ENCODE measurements at places on chromosomes 16 and 17. TPM values are rescaled to one million over a fixed set of nuclear protein-coding genes. Genes with fewer than 3 reads are reported as not detected.
A peak's percentile ranks its signal among the peaks of the same experiment; 100 is the strongest.

The PARN gene
- 59.1 TPM for total RNA-seq

The ESRP2 gene
- total RNA-seq, result 103 TPM

GRCh38 chr17:81499601-81499970, 13.0 kb downstream of the ACTG1 start:
- DNase-seq, result no peak

DNA sequence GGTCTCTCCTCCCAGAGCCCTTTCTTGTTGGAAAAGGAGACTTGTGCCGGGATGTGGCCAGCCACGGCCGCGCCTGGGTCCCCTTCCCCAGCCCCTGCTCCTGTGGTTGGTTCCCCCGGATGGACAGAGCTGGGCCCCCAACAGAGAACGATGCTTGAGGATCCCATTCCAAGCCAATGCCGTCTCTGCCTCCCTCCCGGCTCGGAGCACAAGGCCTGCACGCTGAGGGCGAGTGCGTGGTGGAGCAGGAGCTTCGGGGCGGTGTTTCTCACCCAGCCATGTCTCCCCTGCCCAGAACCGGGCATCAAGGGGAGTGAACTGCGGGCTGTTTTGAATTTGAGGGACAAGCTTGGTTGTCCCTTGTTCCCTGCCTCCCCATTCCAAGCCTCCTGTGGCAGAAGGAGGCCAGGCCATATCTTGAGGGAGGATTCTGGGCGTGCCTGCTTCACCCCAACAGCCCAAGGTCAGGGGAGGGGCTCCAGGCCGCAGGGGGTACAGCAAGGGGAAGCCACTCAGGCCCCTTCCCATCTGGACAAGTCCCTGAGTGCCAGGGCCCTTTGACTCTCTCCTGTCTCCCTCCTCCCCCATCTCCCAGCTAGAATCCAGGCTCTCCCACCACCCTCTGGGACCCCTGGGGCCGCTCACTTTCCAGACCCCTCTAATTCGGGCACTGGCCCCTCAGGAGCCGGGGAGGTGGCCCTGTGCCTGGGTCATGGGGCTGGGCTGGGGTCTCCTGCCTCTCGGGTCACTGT, 43.6 kb downstream of the SOCS3 start:
- peak; percentile 36 for DNase-seq

GRCh38 chr16:77234611-77235010, 35.4 kb downstream of the SYCE1L start:
- peak; percentile 27 for DNase-seq

The DDX19B gene
- total RNA-seq, result 44.6 TPM

GRCh38 chr16:82753821-82754220, 127.1 kb downstream of the CDH13 start:
- DNase-seq, result no peak

DNA sequence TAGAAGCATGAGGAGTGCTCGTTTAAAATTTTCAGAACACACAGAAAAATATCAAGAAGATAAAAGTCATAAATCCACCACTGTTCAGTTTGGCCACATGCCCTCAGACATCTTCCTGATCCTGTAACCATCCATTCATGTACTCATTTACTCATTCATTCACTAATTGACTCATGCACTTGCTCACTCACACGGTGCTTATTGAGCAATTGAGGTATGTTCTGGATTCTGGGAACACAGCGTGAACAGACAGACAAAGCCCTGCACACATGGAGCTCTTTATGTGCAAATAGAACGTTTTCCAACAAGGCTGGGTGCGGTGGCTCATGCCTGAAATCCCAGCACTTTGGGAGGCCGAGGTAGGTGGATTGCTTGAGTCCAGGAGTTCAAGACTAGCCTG, 10.2 kb upstream of the NATD1 start:
- DNase-seq, result no peak

DNA sequence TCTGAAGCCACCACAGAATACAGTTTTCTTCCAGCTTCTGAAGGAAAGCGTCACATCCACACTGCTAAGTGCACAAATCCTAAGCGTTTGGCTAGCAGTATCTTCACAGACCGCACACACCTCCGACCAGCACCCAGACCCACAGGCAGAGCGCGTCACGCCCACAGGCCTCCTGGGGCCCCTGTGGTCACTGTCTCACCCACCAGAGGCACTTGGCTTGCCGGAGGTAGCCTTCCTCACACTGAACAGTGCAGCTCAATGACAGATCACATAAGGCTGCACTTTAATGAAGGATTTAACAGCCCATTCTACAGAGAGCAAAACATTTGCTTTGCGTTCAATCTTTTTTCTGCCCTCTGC, 21.2 kb downstream of the SPHK1 start:
- no peak for DNase-seq

- DNase-seq, result no peak
Observed at GRCh38 chr17:869086-869485, 86.9 kb downstream of the MRM3 start.

DNA sequence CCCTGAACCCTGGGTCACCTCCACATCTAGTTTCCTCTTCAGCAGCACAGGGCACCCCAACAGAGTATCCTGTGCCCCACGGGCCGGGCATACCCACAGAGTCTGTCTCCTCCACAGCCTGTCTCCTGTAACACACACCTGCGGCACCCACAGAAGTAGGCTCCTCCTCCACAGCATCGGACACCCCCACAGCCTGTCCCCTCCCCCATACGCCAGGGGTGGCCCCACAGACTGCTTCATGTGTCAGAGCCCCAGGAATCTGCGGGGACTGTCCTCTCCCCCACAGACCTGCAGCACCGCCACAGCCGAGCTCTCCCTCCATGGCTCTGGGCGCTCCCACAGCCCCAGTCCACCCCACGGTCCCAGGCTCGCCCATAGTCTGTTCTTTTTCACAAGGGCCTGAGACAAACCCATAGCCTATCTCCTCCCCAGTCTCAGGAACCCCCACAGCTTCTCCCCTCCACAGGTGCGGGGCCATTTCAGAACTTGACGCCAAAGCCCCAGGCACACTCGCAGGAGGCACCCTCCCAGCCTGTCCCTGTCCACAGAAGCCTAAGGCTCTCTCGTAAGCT, 1.4 kb downstream of the KIAA0753 start:
- DNase-seq, result no peak

The WSCD1 gene
- 0.45 TPM for total RNA-seq

The ABCA10 gene
- 0.28 TPM for total RNA-seq
